Lung microvascular endothelial cell (primary cell): ENCODE measurements at places on chromosomes 4 and X. TPM values are rescaled to one million over a fixed set of nuclear protein-coding genes. Genes with fewer than 3 reads are reported as not detected.

GPR50 gene
- not detected in 2 replicates for total RNA-seq

NLRP2B gene
- total RNA-seq, result under 0.01 TPM in 1 of 2 replicates, not detected in the other

TMPRSS11A gene
- not detected in 2 replicates for total RNA-seq

KDR gene
- total RNA-seq, result 177 and 192 TPM in 2 replicates

EDNRA gene
- total RNA-seq, result under 0.01 and 0.22 TPM in 2 replicates

SPP1 gene
- total RNA-seq, result not detected in 2 replicates

IRS4 gene
- total RNA-seq, result under 0.01 TPM in 2 replicates

KCNE5 gene
- under 0.01 TPM in 1 of 2 replicates, not detected in the other for total RNA-seq

SPOCK3 gene
- under 0.01 TPM in 1 of 2 replicates, not detected in the other for total RNA-seq

TENM3 gene
- 21.4 and 45.4 TPM in 2 replicates for total RNA-seq

NXF2B gene
- total RNA-seq, result not detected in 2 replicates

TMEM255A gene
- total RNA-seq, result not detected in 2 replicates

CXCL1 gene
- total RNA-seq, result 10.5 and 36.3 TPM in 2 replicates

TCP11X2 gene
- not detected in 2 replicates for total RNA-seq

TEX13D gene
- not detected in 2 replicates for total RNA-seq

CLDN2 gene
- not detected in 2 replicates for total RNA-seq

RHOXF2B gene
- not detected in 2 replicates for total RNA-seq

FATE1 gene
- not detected in 2 replicates for total RNA-seq

LSM6 gene
- 18.7 and 19.4 TPM in 2 replicates for total RNA-seq

ADAM29 gene
- not detected in 2 replicates for total RNA-seq

PAGE1 gene
- not detected in 2 replicates for total RNA-seq

PRDM8 gene
- total RNA-seq, result 0.87 and 1.2 TPM in 2 replicates

HPSE gene
- total RNA-seq, result 4.4 and 7.3 TPM in 2 replicates

STATH gene
- total RNA-seq, result not detected in 2 replicates

CENPC gene
- 9.6 and 11.3 TPM in 2 replicates for total RNA-seq

CFAP99 gene
- total RNA-seq, result not detected in 2 replicates

PAGE5 gene
- total RNA-seq, result not detected in 2 replicates

SULT1E1 gene
- total RNA-seq, result 3.4 and 5.2 TPM in 2 replicates

XG gene
- 0.22 TPM in 1 of 2 replicates, not detected in the other for total RNA-seq

PPP3CA gene
- 36.2 and 48.8 TPM in 2 replicates for total RNA-seq

SOX3 gene
- not detected in 2 replicates for total RNA-seq

CXCL3 gene
- 0.22 and 0.79 TPM in 2 replicates for total RNA-seq

CENPVL1 gene
- not detected in 2 replicates for total RNA-seq
